Stimulated activated CD4-positive, alpha-beta T cell treated with anti-CD3 and anti-CD28 coated beads, Interleukin-1b, Interleukin-23, amount 100 ng/mL, for 48 hours (primary cell): ENCODE measurements at places on chromosomes 3 and 15.

- DNase-seq: no peak
Measured at GRCh38 chr3:193842832-193843473, 249.9 kb downstream of the OPA1 start.

DNA sequence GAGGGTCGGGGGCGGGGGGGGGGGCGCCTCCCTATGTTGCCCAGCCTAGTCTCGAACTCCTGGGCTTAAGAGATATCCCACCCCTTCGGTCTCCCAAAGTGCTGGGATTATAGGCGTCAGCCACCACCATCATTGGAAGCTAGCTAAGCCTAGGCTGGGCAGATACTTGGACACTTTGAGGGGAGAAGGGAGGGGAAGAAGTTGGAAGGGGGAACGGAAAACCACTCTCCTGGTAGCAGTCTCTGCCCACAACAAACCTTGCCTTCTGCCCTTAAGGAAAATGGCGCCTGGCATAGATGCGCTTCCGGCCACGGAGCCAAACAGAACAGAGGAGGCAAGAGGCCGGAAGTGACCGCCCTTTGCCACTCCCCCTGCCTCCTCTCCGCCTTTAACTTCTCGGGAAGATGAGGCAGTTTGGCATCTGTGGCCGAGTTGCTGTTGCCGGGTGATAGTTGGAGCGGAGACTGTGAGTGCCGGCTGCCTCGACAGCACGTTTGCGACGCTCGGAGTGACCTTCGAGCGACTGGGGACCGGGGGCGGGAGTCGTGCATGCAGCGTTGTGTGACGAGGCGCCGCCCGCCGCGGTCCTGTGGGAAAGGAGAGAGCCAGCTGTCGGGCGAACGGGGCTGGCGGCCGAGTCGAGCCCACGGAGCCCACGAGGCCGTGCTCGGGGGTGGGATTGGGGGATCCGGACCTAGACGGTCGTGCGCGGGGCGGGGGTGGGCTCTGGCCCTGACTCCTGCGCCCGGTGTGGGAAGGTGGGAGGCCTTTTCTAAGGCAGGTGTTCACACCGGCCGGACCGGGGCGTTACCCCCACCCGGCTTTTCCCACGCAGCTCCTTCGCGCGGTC lies at the start of gene MFN1:
TSS of gene MFN1 (plus strand) at position 365 of the 850 bp plus-strand sequence. CDS start 1,143 bp downstream, outside the sequence.
- DNase-seq: peak; percentile 92

- no peak for DNase-seq
Measured at GRCh38 chr3:159280386-159281191, 478.7 kb downstream of the MFSD1 start.

- no peak for DNase-seq
Measured at GRCh38 chr3:11076711-11077110, 77.6 kb upstream of the HRH1 start.

GRCh38 chr3:72665701-72666446 lies 182.4 kb downstream of the SHQ1 start:
- peak; percentile 41 for DNase-seq

DNA sequence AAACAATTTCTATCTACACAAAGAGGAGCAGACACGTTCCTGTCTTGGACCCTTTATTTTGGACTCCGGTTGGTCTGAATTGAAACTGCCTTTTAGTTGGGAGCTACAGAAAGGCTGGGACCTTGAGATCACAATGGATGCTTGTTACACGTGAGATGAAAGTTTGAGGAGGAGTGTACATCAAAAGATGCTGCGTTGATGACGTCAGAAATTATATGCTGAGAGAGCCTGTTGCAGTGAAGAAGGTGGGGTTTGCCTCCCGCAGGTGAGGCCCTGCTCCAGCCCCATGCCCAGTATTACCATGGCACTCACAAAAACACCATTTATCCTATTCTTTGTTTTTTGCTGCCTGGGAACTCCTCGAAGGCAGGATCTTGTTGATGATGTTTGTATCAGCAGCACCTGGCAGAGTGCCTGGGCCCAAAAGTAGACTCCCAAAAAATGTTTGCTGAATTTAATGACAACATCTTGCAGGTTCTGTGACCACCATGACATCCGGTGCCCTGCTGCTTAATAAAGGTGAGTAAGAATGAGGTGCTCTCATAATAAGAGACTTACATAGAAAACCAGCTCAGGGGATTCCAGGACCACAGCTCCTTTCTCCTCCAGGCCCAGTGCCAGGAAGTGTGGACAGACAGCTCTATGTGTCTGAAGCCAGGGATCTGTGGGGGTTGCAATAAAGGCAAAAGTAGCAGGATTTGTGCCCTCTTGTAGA lies 136.1 kb upstream of the UBE2E1 start:
- DNase-seq: no peak

DNA sequence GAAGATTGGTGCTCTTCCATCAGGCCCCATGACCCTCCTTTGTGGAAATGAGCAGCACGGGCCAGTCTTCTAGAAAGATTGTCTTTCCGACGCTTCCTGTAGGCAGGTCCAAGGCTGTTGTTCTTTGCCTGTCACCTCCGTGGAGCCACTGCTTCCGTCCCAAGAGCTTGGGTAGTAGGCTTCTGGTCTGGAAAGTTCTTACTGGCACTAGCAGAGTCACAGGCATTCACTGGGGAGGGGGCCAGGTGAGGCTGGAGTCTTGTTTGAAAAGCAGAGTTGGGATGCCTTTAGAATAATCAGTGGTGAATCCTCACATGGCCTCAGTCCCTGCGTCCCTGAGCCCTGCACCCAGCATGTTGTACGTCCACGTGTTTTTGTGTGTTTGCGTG lies 76.2 kb upstream of the ADPGK start:
- no peak for DNase-seq

DNA sequence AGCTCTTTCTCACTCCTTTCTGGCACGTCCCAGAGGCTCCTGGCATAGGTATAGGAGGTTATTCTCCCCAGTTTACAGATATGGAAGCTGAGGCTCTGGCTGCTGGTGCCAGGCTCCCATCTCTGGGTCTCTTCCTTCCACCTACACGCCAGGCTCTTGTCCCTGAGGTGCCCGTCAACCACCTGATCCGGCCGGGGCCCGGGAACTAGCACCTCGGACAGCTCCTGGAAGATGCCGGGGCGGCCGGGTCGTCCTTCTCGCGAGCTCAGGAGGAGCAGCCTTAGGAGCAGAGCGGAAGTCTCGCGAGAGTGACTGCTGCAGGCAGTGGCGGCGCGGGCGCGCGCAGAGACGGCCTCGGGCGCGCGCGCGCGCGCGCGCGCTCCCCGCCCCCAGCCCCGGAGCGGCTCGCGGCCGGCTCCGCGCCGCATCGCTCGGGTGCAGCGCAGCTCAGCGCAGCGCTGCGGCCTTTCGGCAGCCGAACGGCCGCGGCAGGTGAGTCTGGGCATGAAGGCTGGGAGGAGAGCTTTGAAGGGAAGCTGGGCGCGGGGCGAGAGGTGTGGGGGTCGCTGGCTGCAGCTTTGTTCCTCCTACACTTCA lies at the start of gene SCAMP5:
TSS of gene SCAMP5 (plus strand) at position 382 of the 597 bp plus-strand sequence. CDS start 16,277 bp downstream, outside the sequence.
- DNase-seq: peak; percentile 93

GRCh38 chr15:35533130-35534110 lies 12.5 kb downstream of the DPH6 start:
- no peak for DNase-seq

DNA sequence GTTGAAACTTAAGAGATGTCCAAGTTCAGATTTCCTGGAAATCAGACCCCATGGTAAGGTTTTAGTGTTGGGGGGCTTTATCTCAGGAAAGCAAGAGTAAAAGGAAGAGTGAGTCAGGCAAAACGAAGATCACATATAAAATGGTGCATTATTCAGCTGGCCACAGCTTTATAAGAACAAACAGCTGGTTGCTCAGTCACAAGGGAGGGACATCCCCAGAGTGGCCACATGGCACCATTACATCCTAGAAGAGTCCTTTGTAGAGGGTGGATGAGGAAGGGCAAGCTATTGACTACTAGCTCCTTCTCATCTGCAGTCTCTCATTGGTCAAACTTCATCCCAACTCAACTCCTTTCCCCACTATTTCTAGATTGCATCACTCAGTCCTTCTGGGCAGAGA lies 68.3 kb upstream of the COL8A1 start:
- no peak for DNase-seq

DNA sequence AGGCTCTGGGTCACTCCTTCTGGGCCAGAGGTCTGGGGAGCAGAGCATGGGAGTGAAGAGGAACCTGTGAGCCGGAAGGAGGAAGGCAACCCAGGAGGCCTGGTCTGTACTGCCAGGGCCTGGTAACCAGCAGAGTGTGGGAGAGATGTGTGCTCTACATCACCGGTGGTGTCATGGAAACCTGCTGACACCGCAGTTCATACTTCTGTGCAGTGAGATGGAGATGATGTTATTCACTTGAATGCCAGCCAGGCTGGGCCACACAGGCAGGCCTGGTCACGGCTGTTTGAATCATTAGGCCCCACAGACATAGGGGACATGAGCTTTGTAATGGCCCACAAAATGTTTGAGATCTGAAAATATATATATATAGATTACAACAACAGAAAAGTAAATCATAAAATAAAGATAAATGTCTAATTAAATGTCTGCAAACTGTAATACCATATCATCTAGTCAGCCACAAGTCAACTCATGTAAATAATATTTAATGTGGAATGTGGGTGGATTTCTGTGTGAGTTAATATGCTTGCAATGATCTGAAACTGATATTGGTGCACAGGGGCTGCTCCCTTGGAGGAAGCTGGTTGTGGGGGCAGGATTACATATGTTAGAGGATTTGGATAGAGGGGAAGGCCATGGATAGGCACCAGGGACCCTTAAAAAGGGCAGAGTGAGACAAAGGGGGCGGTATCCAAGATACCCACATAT lies 108.5 kb upstream of the PFN2 start:
- no peak for DNase-seq

GRCh38 chr3:171574556-171575240 lies 114.5 kb upstream of the TNIK start:
- no peak for DNase-seq

- DNase-seq: no peak
Measured at GRCh38 chr15:96011136-96011535, 319.4 kb upstream of the NR2F2 start.

DNA sequence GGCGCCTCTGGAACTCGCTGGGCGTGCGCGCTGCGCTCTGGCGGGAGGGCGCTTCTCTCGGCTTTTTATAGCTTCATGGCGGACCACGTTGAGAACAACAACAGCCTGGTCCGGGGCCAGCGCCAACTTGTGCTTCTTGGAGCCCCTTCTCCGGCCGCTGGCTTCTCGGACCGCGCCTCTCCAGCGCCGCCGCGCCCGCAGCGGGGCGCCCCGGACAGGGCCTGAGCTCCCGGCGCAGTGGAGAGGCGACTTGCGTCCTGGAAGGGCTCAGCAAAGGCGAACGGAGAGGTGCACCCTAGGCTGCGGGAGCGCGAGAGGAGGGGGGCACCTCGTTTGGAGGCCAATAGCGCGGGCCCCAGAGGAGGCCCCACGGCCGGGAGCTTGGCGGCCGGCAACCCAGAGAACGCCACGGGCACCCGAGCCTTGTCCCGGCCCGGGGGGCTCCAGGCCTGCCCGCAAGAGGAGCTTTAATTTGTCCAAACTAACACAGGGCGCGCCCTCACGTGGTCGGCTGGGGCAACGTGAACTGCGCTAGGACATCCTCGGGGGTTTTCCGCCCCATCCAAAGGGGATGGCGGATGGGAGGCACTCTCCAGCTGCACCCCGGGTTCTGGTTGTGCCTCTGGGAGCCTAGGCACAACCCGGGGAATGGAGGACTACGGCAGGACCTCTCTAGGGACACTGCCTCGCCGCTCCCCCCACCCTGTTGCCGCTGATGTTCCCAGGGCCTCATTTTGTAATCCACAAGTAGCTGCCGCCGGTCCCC lies 37.8 kb downstream of the HMCES start:
- DNase-seq: peak; percentile 86

GRCh38 chr3:174949523-174949922 lies 90.4 kb downstream of the NAALADL2 start:
- DNase-seq: no peak

- no peak for DNase-seq
Measured at GRCh38 chr3:185069037-185070030, 83.5 kb downstream of the C3orf70 start.

DNA sequence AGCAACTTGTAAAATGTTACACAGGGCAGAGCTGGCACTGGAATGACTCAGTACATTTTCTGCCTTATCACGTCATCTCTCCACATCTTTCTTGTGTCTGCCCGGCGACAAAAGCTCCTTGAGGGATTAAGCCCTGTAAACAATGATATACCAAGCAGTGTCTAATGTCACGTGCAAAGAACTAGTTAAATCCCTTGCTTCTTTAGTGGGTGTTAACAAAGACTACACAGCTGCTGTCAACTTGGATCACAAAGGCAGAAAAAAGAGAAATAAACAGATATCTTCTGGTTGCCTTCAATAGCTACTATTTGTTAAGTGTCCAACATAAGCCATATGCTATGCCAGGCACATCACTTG lies 48.1 kb upstream of the FRMD4B start:
- peak; percentile 16 for DNase-seq

DNA sequence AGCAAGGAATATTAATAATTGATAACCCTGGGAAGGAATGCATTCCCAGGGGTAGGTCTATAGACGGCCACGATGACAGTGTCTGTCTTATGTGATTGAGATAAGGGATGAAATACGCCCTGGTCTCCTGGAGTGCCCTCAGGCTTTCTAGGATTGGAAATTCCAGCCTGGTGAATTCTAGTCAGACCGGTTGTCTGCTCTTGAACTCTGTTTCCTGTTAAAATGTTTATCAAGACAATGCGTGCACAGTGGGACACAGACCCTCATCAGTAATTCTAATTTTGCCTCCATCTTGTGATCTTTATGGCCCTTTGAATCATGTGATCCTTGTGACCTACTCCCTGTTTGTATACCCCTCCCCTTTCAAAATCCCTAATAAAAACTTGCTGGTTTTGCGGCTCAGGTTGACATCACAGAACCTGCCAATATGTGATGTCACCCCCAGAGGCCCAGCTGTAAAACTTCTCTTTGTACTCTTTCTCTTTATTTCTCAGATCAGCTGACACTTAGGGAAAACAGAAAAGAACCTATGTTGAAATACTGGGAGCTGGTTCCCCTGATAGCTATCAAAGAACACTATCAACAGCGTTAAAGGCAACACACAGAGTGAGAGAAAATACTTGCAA lies 183.3 kb downstream of the PDE8A start:
- DNase-seq: no peak

- DNase-seq: peak; percentile 9
Measured at GRCh38 chr15:73052653-73053397, 562 bp downstream of the NEO1 start.

GRCh38 chr3:114741066-114741465 lies 406.0 kb downstream of the ZBTB20 start:
- no peak for DNase-seq

GRCh38 chr3:30662836-30663235 lies 56.4 kb downstream of the TGFBR2 start:
- DNase-seq: no peak

GRCh38 chr3:24582431-24583403 lies 88.1 kb upstream of the THRB start:
- DNase-seq: no peak

DNA sequence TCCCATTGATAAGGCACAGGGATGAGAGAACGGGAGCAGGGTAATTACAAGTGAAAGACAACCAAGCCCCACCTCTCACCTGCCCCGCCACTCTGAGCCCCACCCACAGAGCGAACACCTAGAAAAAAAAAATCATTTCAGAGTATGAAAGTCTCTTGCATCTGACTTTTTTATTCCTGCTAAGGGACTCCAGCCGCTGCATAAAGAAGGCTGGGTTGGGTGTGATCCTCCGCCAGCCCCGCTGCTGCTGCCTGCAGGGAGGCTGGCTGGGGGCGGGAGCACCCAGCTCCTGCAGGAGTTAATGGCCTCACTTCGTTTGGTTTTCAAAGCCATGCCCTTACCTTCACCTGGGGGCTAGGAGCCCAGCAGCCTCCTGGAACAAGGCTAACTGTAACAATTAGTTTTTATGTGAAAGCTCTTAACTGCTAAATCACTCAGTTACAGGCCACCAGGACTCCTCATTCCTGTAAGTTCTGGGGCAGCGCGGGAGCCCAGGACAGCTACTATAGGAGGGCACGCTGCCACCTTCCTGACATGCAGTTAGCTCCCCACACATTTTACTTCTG lies 78.0 kb upstream of the SNRPA1 start:
- no peak for DNase-seq
